ENCODE measurements at places on chromosomes 16 and 17.

DNA sequence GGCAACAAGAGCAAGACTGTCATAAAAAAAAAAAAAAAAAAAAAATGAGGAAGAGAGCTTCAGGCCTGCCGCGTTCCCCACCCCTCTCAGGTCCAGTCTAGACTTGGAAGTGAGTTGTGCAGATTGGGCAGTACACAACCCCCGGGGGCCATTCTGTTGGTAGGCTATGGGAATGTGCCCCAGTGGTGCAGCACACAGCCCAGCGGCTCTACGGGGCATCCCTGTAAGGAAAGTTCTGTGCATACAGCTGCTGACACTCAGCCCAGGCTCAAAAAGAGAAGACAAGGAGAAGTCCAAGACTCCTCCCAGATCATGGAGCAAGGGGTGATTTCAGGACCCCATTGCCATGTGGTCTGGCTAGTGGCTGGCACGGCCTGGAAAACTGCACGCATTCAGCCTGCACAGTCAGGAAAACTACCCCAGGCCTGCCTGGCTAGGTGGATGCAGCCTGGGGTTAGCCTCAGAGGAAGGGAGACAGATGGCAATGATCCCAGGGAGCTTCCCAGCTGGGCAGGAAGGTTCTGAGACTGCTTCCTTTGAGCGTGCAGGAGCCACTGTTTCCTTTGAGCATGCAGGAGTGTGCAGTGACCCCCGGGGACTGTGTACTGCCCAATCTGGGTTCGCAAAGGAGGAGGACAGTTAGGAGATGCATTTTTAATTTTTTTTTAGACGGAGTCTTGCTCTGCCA is 44.8 kb downstream of the PECAM1 start:
- DNase-seq = no peak

DNA sequence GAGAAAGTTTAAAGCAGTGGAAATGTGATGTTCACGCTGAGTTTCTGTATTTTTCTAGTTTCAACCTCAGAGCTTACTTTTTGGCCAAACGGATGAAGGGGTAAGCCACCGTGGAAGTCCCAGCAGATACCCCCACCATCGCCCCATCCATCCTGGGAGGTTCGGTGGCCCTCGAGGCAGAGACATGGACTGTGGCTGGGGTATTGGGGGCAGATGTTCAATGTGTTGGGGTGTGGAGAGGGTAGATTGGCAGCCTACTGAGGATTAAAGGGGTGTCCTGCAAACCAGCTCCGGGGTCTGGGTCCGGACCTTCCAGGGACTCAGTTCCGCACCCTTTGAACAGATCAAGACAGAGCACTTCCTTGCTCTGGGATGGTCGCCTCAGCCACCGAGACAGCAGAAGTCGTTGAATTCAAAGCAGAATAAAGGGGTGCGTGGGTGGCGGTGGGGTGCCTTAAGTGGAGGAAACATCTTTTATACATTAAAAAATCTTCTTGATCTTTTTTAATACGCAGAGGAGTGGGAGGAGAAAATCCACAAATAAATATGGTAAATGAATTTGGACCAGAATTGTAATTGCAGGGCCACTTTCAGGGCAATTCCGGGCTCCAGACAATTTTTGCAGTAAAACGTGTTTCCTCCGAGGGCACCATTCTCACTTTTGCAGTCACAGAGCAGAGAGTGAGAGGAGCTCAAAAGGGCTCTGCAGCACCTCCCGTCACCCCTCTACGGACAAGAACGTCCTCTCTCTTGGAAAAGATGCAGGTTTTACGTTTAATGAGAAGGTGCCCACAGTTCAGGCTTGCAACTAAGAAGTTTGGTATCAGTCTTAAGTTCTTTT is 8.2 kb upstream of the CBX8 start:
- DNase-seq = no peak

- DNase-seq = no peak
Observed at GRCh38 chr16:14196011-14196410, 124.9 kb downstream of the MRTFB start.

DNA sequence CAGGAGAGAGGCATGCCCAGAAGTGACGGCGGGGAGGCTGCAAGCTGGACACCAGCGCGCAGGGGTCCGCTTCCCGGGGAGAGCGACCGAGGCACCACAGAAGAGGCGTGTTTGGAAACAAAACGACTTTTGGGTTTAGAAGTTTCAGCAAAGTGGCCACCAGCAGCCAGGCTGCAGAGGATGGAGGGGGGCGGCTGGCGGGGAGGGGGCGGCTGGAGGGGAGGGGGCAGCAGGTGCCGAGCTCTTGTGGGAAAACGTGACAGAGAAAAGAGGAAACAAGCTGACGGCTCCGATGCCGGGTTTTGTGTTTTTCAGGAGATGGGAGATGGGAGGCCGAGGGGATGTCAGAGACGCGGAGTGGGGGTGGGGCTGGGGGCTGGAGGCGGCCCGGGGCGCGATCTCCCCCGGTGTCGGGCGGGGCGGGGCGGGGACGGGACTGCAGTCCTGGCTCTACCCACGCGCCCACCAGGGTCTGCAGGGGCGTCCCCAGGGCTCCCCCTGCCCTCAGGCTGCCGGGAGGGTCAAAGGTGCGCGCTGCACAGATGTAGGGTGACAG is 32.1 kb upstream of the RPH3AL start:
- no peak for DNase-seq

- DNase-seq = peak; percentile 100
Observed at GRCh38 chr17:59892924-59893675, at the start of the genes RPS6KB1 and TUBD1. Gene RPS6KB1, plus strand, starts transcription at chr17:59893121. Its CDS starts 64 bp downstream, at chr17:59893185. Gene TUBD1, minus strand, starts transcription at chr17:59892943. Its CDS starts 1,941 bp downstream, at chr17:59891002.

DNA sequence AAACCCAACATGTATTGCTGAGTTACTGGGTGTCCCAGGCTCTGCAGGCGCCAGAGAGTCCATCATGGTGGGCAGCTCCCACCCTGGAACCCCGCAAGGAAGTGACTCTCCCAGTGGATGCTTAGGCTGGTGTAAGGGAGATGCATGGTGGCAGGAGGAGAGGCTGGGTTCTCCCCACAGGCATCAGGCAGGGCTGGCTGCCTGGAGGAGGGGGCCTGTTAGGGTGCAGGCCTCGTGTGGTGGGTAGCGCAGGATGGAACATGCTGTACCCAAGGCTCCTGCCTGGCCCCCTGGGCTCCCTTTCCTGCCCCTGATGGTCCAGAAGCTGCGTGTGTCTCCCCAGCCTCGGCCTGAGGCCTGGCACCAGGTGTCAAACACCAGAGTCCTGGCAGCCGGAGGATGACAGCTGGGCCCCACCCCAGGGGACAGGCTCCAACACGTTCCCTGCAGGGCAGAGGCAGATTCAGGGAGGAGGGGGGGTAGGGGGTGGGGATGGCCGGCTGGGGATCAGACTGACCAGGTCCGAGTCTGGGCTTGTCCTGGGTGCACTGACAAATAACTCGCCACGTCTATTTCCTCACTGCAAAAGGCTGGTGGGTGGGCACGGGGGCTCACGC is 40.2 kb upstream of the CIBAR2 start:
- DNase-seq = no peak

Data from islet precursor cell (in vitro differentiated cells).